ENCODE measurements at places on chromosomes 11 and 22.

- DNase-seq: no peak
Observed at GRCh38 chr11:88348870-88349269, 11.3 kb upstream of the CTSC start.

DNA sequence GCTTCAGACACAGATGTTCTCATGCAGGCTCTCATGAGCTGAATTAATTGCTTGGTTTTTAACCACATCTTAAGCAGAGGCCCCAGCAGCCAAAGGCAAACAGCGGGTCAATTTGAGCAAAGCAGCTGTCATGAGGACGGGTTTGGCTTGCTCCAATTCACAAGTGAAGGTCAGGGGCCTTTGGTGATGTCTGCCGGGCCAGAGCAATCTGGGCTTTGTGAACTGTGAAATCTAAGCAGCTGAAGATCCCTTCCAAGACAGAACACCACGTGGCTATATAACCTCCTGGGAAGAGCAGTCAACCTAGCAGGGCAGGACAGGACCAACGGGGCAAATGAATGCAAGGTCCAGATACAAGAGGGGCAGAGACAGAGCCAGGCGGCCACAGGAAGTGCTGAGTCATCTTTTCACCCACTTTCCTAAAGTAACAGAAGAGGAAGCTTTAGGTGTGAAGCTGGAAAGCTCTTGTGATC lies 187.3 kb upstream of the B3GAT1 start:
- DNase-seq: no peak

GRCh38 chr11:57785072-57785471 lies 23.5 kb downstream of the CTNND1 start:
- no peak for DNase-seq

DNA sequence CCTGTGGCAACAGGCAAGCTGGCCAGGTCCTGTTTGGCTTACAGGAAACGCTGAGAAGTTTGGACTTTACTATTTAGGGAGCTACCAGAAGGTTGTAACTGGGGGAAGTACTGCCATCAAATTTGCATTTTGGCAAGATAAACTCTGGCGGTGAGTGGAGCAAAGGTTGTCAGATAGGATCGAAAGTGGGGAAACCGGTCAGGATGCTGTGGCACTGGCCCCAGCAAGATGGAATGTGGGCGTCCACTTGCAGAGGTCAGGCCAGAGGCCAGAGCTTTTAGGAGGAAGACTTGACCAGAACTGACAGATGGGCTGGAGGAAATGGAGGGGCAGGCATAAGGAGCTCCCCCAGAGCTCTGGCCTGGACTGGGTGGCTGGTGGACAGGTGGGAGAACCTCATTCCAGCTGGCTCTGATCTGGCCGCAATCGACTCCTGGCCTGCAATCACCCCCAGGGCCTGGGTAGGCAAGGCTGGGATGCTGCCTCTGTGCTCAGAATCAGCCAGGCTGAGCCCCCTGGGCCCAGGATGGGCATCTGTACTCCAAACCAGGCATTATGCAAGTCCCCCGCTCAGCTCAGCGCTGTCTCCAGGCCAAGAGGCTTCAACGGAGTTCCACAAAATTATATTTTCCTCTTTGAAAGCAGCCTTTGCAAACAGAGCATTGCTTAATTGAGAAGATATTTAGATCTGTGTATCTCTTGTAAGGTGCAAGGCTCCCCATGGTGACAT lies 178.3 kb upstream of the NECTIN1 start:
- no peak for DNase-seq

GRCh38 chr11:108871867-108872266 lies 207.0 kb downstream of the DDX10 start:
- no peak for DNase-seq

DNA sequence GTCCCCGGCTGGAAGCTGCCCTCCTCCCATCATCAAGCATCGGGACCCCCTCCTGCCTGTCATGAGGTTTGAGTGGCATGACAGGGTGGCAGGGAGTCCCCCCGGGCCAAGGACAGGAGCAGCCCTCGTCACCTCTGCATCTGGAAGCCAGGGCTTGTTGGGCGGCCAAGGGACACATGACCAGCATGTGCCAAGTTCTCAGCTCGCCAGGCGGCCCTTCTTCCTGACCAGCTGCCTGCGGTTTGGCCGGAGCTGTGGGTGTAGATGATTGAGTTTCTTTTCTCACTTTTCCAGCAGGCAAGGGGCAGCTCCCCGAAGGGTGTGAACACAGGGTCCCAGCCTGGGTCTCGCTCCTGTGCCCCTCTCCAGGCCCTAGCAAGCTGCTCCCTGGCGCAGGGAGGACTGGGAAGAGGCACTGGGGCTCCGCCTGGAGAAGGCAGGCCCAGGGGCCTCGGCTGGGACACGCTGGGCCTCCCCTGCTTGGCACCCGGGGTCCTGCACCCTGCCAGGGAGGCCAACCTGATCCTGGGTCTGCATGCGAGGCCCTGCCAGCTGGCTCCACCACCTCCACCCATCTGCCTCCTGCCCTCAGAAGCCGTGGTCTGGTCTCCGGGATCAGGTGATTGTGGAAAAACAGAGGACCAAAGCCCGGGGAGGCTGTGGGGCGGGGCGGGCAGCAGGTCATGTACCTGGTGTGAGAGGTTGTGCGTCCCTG lies 13.4 kb downstream of the ARHGAP8 start:
- DNase-seq: no peak

DNA sequence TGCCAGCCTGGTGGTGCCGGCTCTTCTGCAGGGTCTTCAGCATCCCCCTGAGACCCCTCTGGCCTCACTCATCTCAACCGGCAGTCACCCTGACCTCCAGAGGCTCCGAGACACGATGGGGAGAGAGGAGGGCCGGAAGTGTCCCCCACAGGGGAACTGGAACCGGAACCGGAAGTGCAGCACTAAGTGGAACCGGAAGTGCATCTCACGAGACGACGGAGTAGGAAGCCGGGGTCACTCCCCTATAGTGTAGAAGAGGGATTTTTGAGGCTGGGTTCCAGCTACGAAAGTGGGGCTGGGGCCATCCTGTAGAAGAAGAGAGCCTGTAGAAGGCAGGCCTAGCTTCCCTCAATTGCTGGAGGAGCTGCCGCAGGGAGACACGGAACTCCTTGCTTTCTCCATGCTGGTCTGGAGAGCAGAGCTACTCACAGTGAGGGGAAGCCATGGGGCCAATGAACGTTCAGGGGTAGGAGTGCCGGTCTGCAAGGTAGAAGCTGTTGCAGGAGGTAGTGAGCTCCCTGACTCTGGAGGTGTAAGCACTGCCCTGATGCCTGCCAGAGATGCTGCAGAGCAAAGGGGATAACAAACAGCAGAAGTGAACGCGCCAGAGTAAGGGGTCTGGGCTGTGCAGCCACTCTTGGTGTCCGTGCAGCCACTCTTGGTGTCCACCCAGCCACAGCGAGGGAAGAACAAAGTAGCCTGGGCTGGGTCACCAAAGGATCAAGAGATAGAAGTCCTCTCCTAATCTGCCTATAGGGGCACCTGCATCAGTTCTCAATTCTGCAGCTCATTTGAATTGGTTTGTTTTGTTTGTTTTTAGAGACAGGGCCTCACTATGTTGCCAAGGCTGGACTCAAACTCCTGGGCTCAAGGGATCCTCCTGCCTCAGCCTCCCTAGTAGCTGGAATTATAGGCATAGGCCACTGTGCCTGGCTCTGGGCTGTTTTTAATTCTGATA lies 21.9 kb downstream of the SCUBE1 start:
- DNase-seq: no peak

GRCh38 chr11:113043698-113044097 lies 82.5 kb downstream of the NCAM1 start:
- no peak for DNase-seq

GRCh38 chr11:14669958-14670357 lies 26.4 kb downstream of the PDE3B start:
- no peak for DNase-seq

- DNase-seq: no peak
Observed at GRCh38 chr11:43546561-43547429, 133.7 kb upstream of the HSD17B12 start.

DNA sequence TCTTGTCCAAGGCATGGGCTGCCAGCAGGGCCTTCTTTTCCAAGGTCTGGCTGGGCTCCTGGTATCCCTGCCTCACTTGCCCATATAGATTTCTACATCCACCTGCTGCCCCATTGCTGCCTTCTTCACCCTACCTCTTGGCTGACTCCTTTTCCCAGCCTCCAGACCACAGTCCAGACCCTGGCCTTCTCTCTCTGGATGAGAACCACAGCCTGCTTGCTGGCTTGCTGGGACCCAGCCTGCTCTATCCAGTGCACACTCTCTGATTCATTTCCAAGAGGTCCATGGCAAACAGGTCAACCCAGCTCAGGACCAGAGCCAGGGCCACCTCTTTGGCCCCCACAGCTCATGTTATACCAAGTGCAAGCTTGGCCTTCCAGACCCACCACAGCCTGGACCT lies 169.4 kb upstream of the BDNF start:
- DNase-seq: no peak

DNA sequence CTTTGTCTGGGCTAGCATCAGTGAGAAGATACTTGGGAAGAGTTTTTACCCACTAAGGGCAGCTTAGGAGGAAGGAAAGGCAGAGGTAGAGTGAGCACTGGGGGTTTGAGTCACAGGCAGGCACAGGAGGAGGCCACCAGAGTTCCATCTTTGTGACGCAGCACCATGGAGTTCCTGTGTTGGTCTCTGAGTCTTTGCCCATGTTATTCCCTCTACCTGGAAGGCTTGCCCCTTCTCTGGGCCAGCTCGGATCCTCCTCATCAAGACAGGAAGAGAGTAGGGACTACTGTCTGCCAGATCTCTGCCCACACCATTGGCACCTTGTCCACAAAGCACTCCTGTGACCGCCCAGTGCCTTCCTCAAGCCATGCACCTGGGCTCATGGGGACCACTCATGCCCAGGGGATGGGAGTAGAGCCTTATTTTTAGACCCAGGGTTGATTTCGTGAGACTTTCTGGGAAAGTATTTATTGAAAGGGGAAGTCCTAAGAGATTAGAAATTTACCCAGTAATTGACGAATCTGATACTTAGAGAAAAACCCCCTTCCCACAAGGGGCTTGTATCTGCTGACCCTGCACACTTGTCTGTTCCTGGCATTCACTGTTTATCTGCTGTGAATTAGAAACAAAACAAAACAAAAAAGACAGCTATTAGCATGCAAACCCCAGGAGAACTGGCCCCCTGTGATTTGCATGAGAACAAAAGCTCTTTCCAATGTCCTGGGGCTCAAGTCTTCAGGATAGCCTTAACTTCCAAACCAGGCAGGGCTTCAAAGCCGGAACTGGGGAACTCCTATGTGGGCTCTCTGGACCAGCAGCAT lies 35.9 kb upstream of the MYEOV start:
- DNase-seq: no peak

DNA sequence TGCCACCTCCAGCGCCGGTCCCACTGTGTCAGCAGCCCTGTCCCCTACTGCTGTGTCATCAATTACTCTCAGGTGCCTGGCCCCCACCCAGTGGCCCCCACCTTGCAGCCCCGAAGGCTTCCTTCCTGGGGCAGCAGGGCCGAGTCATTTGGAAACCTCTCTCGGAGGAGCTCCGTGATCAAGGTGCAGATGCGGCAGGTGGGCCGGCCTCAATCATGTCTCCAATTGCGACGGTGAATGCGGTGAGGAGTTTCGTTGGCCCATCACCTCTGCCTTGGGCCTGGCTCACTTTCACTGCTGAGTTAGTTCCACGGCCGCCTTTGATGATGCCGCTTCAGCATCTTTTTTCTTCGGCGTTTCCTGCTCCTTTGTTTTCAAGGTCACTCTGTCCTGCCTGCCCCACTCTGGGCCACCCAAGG lies 11.3 kb upstream of the CXCR5 start:
- DNase-seq: no peak

DNA sequence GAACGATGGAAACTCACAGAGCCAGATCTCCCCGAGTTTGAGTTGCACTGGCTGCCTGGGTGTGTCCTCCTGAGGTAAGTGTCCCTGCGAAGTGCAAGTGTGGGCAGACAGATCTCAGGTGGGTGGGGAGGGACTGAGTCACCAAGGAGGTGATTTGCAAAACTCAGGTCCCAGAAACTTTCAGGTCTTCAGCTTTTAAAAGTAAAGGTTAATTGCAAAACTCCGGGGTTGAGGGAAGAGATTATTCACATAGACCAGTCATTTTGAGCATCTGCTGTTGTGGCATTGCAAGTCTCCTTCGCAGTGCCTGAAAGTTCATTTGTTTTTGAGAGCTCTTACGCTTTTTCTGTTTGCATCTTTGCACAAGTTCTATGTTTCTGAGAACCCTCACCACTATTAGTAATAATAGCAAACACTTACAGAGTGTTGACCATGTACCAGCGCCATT lies 7.1 kb downstream of the CD44 start:
- DNase-seq: no peak

GRCh38 chr11:121508449-121508848 lies 55.7 kb upstream of the SORL1-AS1 start:
- no peak for DNase-seq

- no peak for DNase-seq
Observed at GRCh38 chr11:12598330-12599256, 75.6 kb upstream of the TEAD1 start.

GRCh38 chr11:74468058-74468457 lies 709 bp upstream of the KCNE3 start:
- no peak for DNase-seq

GRCh38 chr11:107849790-107850189 lies 8.8 kb downstream of the SLC35F2 start:
- DNase-seq: no peak

GRCh38 chr11:94469416-94469815 lies 24.2 kb downstream of the MRE11 start:
- DNase-seq: no peak

- no peak for DNase-seq
Observed at GRCh38 chr22:40426594-40427333, 56.4 kb downstream of the SGSM3 start.

DNA sequence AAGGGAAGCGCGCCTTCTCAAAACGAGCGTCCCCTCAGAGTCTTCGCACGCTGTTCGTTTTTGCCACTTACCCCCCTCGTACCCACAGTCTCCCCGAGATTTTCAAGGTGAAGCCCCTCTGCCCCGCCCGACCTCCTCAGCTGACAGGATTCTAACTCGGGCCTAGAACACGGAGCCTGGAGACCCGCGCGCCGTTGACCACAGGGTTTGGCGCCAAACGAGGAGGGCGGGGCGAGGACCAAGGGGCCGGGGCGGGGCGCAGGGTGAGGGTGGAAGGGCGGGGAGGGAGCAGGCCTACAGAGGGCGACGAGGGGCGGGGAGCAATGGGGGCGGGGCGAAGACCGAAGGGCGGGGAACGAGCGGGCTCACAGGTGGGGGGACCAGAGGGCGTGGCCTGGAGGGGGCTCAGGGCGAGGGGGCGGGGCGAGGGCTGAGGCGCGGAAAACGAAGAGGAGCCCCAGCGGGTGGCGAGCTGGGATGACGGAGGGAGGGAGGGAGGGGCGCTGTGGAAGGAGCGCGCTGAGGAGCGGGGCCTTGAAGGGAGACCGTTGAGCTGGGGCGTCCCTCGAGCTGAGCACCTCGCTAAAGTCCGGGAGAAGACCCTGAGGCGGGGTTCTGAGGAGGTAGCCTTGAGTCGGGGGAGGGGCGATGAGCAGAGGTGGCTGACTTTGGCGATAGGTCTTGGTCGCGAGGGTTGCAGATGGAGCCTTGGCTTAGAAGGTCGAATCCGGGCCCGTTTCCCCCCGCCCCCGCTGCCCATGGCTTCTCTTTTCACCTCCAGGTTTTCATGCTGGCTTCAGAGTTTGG lies at the start of gene DMC1:
TSS of gene DMC1 (minus strand) at position 212 of the 807 bp plus-strand sequence. CDS start 1,927 bp downstream, outside the sequence.
- peak; percentile 97 for DNase-seq

- no peak for DNase-seq
Observed at GRCh38 chr11:94452988-94453387, 40.7 kb downstream of the MRE11 start.

All from activated T-helper 1 cell treated with anti-CD3 and anti-CD28 coated beads, Interleukin-2, amount 50 U/mL, for 16 hours (primary cell).